CD4-positive, alpha-beta memory T cell (primary cell): ENCODE measurements at places on chromosomes 1 and 21. TPM values are rescaled to one million over a fixed set of nuclear protein-coding genes. Genes with fewer than 3 reads are reported as not detected.

Gene AK5
- 20.6 TPM for polyA plus RNA-seq

Gene OLFML3
- polyA plus RNA-seq, result not detected

Gene SLC30A10
- polyA plus RNA-seq, result not detected

Gene SLC50A1
- 91.7 TPM for polyA plus RNA-seq

Gene NBPF6
- not detected for polyA plus RNA-seq

Gene KIF21B
- polyA plus RNA-seq, result 10.4 TPM

Gene RPTN
- polyA plus RNA-seq, result not detected

Gene BEND5
- polyA plus RNA-seq, result 0.18 TPM

Gene TINAGL1
- not detected for polyA plus RNA-seq

Gene MSH4
- polyA plus RNA-seq, result not detected

Gene COL24A1
- not detected for polyA plus RNA-seq

Gene PRAMEF17
- polyA plus RNA-seq, result not detected

Gene ANKRD35
- polyA plus RNA-seq, result 0.34 TPM

Gene CTSE
- not detected for polyA plus RNA-seq

Gene IL22RA1
- not detected for polyA plus RNA-seq

Gene HAO2
- polyA plus RNA-seq, result not detected

Gene RAB3B
- polyA plus RNA-seq, result not detected

Gene LRRC8B
- polyA plus RNA-seq, result 15.0 TPM
